RPMI7951 (cell line): ENCODE measurements at places on chromosomes 1 and 21. TPM values are rescaled to one million over a fixed set of nuclear protein-coding genes. Genes with fewer than 3 reads are reported as not detected.

GRCh38 chr21:33909756-33910155 is 5.8 kb downstream of the ATP5PO start:
- DNase-seq, result no peak

DNA sequence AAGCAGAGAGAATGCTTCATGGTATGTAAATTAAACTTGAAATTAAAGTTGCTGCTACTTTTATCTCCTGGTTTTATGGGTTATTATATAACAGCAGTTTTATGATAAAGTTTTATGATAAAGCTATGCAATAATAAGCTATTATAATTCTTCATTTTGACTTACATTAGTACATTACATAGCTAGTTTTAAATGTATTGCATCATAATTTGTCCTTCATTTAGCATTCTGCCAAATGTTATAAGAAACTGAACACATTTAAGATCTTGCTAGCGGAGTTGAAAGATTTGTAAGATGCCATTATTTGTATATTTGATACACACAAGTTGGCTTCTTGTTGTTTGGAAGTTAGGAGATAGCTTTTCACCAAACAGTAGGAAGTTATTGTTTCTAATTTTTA is 101.6 kb downstream of the LRRC40 start:
- DNase-seq, result no peak

GRCh38 chr1:21622466-21623315 is 46.5 kb downstream of the RAP1GAP start:
- no peak for DNase-seq

GRCh38 chr1:3069491-3070308 is 697 bp downstream of the PRDM16 start:
- peak; percentile 24 for DNase-seq

GRCh38 chr1:213796525-213796924 is 191.2 kb upstream of the PROX1 start:
- no peak for DNase-seq

GRCh38 chr1:213531369-213532310 is 456.1 kb upstream of the PROX1 start:
- no peak for DNase-seq

DNA sequence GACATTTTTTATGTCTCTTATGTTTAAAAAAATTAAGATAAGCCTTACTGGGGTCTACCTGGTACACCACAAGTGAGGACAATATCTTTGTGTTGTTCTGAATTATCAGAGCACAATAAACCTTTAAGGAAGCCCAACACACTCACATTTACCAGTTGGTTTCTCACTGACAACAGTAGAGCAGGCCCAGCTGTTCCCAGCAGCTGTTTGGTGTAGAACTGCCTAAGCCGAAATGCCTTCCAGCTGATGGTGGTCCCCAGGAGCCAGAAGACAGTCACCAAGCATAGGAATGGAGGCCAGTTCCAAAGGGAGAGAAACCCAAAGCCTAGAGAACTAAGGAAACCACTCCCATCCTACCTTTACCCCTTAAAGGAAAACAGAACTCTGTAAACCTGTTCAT is 428.6 kb upstream of the CAMK1G start:
- no peak for DNase-seq

GRCh38 chr1:189350983-189351616 is 1126.6 kb downstream of the BRINP3 start:
- DNase-seq, result no peak

DNA sequence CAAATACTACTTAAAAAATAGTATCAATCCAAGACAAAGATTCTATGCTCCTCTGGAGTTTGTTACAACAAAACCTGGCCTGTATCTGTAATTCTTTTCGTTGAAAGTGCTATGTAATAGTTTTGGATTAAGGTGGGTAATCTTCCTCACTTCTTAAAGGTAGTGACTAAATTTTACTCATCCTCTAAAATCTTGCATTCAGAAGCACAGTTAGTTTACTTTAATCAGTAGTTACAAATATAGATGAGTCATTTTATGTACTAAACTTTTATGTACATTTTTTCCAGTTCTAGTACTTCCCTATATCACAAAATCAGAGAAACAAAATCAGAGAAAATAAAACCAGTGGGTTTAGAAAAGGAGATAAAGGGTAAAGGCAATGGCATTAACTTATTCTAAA is 51.3 kb downstream of the ZNHIT6 start:
- DNase-seq, result no peak

Gene SPRR2A
- not detected in 2 replicates for total RNA-seq

Gene STYXL2
- total RNA-seq, result 0.10 and 0.36 TPM in 2 replicates

Gene BATF3
- total RNA-seq, result 0.60 and 0.88 TPM in 2 replicates
